ENCODE measurements at places on chromosomes 12 and 14. TPM values are rescaled to one million over a fixed set of nuclear protein-coding genes. Genes with fewer than 3 reads are reported as not detected.

The ACOT4 gene
- 2.7 TPM for total RNA-seq

The CSRP2 gene
- total RNA-seq = 24.8 TPM

The MUCL1 gene
- 1.8 TPM for total RNA-seq

The PAPLN gene
- 8.6 TPM for total RNA-seq

DNA sequence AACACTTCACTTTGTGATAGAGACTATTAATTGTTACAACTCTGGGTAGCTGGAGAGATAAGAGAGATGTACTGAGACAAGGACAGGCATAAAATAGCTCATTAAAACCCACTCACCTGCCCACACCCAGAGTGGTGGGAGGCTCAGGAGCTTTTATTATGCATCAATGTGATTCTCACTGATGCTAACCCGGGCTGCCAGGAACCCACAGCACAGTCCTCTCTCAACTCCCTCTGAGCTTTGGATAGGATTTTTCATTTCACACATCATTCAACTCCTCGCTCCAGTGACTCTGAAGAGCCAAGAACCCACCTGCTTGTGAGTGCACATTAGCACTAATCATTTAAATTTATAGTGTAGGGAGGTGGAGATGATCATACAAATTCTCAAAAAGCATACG lies 827.9 kb downstream of the FLRT2 start:
- no peaks in the 10 kb centered on the region for H3K27me3 ChIP-seq
- no peak overlapping the region for H3K4me3 ChIP-seq
- H3K36me3 ChIP-seq = no peaks in the 10 kb centered on the region
- DNase-seq = no peak
- H3K27ac ChIP-seq = no peak overlapping the region

- DNase-seq = no peak
- no peak overlapping the region for H3K4me3 ChIP-seq
- H3K4me1 ChIP-seq = no peaks in the 10 kb centered on the region
- no peaks in the 10 kb centered on the region for H3K27me3 ChIP-seq
Observed at GRCh38 chr12:16329594-16329993, 17.9 kb upstream of the MGST1 start.

Data from left lung (tissue), 14 donors.